ENCODE measurements at places on chromosomes 16 and 17. TPM values are rescaled to one million over a fixed set of nuclear protein-coding genes. Genes with fewer than 3 reads are reported as not detected.

Gene LGALS9
- total RNA-seq = 0.17 TPM

Gene TMEM88
- 0.17 TPM for total RNA-seq

Gene DPEP2
- total RNA-seq = not detected

Gene TLCD3B
- not detected for total RNA-seq

Gene CCL16
- not detected for total RNA-seq

Gene ZNF75A
- 13.7 TPM for total RNA-seq

Gene BAIAP2
- 30.8 TPM for total RNA-seq

Gene PPY
- not detected for total RNA-seq

Gene SLC6A2
- total RNA-seq = 0.13 TPM

Gene GAS7
- total RNA-seq = not detected

Gene TMEM219
- 65.7 TPM for total RNA-seq

Gene ADAM11
- 0.13 TPM for total RNA-seq

Gene CD300LG
- not detected for total RNA-seq

Data from mammary epithelial cell (primary cell).